ENCODE measurements at places on chromosomes 6 and 20.

- no peak for DNase-seq
Measured at GRCh38 chr6:17354700-17355403, 38.5 kb upstream of the CAP2 start.

- no peak for DNase-seq
Measured at GRCh38 chr20:22456109-22456508, 128.3 kb downstream of the FOXA2 start.

- no peak for DNase-seq
Measured at GRCh38 chr6:43915986-43916923, 146.2 kb downstream of the VEGFA start.

- DNase-seq, result no peak
Measured at GRCh38 chr6:85469276-85470022, 19.6 kb downstream of the NT5E start.

GRCh38 chr6:150145830-150146229 is 3.0 kb downstream of the PPP1R14C start:
- DNase-seq, result no peak

- DNase-seq, result no peak
Measured at GRCh38 chr6:109768485-109768884, 77.4 kb downstream of the FIG4 start.

DNA sequence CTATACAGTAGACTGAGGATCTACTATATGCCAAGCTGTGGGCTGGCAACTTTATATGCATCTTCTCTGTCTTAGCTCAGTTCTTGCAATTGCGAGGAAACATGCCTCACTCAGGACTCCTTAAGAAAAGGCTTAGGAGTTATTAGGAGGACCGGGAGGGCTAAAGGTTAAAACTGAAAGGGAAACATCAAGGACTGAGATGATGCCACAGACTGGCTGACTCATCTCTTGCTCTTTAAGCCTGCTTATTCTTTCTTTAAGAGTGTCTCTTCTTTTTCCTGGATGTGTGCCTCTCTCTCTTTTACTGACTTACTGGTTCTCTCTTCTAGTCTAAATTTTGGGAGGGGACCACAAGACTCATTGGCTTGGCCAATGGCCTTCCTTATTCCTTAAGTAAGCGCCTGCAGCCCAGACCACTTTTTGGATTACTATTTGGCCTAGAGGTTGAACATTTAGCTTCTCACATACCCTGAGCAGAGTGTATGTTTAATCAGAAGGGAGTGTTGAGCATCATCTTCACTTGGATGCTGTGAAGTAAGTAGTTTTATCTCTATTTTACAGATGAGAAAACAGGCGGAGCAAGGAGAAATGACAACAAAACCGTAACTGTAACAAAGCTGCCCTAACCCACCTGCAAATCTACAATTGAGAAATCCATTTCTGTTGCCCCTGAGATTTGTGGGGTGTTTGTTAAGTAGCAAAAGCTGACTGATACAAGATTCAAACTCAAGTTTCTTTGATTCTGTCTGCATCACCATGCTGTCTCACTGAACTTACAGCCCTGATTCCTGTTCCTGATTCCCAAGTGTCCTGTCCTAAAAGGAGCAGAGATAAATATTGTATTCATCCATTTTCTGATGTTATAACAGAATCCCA is 7.2 kb upstream of the SDC4 start:
- no peak for DNase-seq

DNA sequence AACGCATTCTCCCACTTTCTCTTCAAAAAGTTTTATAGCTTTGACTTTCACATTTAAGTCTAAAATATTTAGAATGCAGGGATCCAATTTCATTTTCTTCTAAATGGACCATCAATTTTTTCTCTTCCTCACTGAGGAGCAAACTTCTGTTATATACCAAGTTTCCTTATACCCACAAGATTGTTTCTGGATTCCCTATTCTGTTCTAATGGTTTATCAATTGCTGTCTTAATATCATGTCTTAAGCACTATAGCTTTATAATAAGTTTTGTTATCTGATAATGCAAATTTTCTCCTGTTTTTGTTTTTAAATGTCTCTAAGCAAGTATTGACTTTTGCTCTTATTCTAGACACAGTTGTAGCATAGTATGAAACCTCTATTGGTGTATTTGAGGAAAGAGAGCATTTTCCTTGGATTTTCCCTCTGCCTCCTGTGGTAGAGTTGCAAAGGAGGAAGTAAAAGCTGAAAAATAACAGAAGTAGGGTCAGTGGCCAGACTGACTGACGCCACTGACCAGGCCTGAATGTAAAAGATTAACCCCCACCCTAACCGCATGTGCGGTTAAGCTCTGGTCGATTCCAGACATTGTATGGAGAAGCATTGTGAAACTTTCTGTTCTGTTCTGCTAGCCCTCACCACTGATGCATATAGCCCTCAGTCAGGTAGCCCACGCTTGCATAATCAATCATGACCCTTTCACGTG is 40.3 kb downstream of the GPX5 start:
- DNase-seq, result no peak
